ENCODE measurements at places on chromosomes 16 and 17.

DNA sequence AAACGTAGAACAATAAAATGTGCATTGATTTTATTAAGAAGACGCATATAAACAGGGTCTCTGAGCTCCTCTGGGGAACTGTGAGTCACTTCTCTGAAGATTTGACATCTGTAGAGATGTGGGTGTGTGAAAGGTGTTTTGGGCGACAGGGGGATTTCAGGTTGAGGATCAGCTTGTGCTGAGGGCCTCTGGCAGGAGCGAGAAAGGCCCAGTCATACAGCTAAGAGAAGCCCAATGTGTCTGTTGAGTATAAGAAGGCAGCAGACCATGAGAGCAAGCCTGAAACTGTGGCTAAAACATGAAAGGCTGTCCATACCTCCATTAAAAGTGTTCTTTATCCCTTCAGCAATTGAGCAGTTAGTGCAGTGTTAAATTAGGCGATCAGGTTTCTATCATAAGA lies 406.5 kb upstream of the MON1B start:
- no peak for DNase-seq

DNA sequence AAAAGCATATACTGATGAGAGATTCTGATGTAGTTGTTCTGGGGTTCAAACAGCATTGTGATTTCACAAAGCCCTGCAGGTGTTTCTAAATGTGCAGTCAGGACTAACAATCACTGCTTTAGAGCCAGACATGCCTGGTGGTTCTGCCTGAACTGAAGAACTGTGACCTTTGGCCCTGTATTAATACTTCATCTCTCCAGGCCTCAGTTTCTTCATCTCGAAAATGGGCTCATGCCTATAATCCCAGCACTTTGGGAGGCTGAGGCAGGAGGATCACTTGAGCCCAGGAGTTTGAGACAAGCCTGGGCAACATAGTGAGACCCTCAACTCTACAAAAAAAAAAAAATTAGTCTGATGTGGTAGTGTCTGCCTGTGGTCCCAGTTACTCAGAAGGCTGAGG lies 3.9 kb downstream of the DNAI2 start:
- no peak for DNase-seq

DNA sequence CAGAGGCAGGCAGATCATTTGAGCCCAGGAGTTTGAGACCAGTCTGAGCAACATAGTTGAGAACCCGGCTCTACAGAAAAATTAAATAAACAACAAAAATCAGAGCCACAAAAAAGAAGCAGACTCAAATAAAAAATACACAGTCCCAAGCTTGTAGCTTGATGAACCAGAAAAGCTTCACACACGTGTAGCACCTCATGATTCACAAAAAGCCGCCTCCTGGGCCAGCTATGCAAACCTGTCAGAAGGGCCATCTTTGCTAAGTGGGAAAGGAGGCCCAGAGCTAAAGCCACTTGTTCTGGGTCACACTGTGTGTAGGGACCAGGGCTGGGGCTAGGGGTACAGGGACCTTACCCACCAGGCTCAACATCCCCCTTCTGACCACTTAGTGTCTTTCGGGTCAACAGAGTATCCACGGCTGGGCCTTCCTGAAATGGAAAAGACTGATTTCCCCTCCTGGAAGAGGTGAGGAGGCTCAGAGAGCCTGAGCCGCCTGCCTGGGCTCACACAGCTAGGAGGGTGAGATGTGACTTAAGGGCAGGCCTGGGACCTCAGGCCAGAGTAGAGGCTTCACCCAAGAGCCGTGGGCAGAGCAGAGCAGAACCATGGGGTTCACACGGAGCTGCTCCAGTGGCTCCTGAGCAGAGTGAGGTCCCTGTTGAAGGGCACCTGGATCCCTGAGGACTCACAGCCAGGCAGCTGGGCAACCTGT lies 269.6 kb downstream of the PARN start:
- no peak for DNase-seq

DNA sequence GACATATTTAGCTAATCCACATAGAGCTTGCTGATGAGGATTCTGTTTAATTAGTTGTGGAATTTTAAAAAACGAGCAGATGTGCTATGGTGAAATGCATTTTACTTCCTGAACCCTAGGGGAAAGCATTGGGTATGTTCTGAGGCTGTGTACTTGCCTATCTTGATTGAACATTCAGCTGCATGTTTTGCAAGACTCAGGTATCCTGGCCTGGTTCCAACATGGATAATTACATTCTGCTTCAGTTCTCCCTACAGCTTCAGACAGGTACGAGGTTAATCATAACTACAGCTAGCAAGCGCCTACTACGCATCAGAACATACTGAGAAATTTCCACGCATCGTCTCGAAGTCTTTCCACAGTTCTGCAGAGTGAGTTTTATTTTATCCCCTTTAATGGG lies 77.0 kb downstream of the HS3ST2 start:
- DNase-seq = no peak

GRCh38 chr17:32486701-32487472 lies at the start of gene CDK5R1:
CDK5R1 (plus strand) TSS chr17:32486993; CDS start chr17:32487621, 628 bp downstream.
- DNase-seq = peak; percentile 71

DNA sequence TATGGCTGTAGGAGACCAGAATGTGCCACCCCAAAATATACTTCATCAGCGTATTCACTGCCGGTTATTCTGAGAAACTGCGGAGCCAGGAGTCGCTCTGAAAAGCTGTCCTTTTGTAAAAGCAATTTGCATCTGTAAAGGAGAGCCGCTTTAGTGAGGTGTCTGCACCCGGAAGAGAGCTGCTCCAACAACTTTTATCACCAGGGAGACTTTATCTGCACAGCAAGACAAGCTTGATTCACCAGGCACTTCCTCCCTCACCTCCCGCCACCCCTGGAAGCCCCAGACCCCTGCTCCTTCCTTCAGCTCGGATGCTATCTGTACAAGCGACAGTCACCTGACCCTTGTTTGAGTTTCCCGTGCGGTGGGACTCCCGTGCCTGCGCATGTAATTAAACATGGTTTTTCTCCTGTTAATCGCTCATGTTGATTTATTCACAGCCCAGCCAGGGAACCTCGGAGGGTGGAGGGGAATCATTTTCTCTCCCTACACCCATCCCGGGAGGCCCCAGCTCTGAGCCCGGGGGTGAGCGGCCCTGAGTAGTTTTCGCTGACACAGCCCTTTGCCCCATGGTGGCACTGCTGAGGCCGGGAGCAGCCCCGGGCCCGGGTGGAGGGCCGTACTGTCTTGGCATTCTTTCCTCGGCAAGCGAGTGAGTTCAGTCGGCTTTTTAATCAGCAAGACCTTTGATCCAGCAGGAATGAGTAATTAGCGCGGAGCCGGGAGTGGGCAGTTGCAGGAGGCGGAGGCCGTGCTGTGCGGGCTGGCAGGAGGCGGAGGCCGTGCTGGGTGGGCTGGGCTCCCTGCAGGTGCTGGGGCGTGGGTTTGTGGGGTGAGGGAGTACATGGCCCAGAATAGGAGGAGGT lies 222.7 kb upstream of the CIBAR2 start:
- peak; percentile 51 for DNase-seq

GRCh38 chr17:19460700-19461099 lies 49.7 kb downstream of the RNF112 start:
- no peak for DNase-seq

DNA sequence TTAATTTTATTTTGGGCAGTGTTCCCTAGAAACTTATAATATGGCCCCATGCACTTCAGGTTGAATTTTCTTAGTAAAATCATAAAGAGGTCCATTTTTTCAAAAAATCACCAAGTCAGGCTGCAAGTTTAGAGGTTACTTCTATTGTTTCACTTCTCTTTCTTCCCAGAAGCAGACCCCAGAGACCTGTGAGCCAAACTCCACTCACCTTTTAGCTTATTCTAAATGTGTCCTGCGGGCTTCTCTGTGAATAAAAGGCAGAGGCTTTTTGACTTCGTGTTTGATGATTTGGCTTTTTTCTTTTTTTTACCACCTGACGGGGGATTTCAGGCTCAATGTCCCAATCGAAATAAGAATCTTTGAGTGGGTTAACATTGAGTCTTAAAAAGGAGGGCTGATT lies 7.4 kb downstream of the PRKCB start:
- DNase-seq = no peak

- DNase-seq = no peak
These were observed 71.3 kb upstream of the CDH5 start for GRCh38 chr16:66295213-66295612.

Measured in activated T-cell treated with anti-CD3 and anti-CD28 coated beads, Interleukin-2, amount 50 U/mL, for 48 hours (primary cell).